ENCODE measurements at places on chromosomes 2 and 18.

GRCh38 chr2:112834396-112835037 is 2.1 kb downstream of the IL1B start:
- DNase-seq, result peak; percentile 45

DNA sequence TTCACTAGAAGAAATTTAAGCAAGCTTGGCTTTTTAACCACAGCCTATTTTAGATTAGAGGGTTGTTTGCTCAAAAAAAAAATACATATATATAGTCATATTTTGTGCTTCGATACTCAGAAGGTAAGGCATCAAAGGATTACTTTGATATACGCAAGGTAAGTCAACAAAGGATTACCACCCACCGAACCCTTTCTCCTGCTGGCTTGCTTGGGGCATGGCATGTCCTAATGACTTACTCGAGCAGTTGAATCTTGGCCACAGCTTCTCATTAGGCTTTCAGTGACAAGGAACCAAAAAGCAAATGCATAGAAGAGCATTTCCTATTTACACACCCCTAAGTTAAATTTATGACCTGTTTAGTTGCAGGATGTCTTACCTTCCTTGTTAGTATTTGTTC is 295.7 kb downstream of the AGAP1 start:
- no peak for DNase-seq

DNA sequence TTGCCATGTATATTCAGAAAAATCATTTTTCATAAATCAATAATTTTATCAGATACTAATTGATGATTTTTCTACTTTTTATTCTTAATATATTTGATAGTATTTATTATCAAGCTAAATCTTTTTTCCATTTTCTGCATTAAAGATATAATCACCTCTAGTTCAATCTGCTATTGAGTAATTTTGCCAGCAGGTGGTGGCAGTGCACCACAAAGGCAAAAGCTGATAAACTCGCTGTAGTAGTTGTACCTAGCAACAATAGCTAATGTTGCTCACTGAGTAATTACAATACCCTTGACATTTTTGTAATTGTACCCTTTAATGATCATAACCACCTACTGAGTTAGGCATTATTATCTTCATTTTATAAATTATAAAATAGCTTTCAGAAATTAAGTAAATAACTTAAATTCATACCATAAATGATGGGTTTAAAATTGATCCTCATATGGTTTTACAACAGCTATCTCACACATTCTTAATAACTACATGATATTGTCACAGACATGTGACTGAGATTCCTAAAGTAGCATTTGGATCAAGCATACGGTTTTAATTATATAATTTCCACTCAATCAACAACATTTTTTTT is 52.0 kb upstream of the CALCRL start:
- DNase-seq, result peak; percentile 43

DNA sequence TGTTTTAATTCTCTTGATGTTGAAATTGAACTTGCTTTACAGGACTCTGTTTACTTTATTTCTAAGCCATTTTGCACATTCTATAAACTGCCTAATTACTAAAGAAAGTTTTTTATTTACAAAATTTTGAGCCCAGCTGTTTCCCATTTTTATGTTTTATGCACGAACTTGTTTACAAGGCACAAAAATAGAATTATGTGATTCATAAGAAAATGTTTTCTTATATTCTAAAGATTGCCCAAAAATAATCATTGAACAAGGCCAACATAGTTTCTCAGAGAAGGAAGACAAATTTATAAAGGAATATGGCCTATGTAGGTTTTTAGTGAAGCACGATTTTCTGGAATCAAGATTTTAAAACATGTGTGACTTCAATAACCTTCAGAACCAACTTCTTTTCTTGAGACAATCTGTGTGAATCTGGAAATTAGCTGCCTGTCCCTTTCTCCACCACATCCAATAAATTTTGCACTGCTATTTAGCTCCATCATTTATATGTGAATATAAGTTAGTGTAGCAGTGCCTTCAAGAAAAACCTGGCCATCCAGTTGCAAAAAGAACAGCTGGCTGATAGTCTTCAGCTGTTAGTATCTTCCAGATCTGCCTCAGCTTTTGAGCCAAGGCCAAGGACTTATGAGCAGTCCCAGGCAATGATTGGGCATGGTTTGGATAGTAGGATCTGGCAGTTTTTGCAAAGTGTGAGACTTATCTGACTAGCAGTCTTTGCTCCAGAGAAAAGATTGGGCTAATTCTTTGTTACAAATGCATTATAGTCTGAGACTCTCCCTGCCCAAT is 253.2 kb upstream of the COL3A1 start:
- DNase-seq, result no peak

DNA sequence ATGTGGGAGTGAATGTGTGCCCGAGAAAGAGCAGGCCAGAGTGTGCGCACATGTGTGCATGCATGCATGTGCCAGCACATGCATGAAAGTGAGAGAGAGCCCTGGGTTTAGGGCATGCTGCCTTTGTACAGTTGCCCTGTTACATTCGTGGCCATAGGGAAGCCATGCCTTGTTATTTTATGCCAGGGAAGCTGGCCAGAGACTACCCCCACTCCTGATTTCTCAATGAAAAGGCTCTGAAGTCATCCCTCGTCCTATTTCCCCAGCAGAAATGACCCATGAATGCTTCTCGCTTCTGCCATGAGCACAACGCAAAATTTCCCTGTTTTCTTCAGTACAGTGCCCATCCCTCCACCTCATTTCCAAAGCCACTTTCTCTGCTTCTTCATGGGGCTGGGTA is 143.0 kb downstream of the CELF4 start:
- DNase-seq, result no peak

DNA sequence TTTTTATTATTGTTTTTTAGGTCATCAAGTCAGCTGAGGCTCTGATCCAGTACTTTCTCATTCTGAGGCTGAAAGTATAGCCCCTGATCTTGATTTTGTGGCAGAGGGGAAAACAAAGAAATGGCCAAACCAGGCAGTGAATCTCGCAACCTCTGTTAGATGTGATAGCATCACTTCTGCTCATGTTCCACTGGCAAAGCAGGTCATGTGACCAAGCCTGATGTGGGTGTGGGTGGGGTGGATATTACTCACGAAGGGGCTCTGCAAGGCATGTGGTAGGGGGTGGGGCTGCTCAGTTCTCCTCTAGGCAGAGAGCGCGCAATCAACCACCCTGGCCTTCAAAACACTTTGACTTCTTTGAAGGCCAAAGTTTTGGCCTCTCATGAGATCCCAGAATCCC is 254.2 kb downstream of the MYCN start:
- no peak for DNase-seq

DNA sequence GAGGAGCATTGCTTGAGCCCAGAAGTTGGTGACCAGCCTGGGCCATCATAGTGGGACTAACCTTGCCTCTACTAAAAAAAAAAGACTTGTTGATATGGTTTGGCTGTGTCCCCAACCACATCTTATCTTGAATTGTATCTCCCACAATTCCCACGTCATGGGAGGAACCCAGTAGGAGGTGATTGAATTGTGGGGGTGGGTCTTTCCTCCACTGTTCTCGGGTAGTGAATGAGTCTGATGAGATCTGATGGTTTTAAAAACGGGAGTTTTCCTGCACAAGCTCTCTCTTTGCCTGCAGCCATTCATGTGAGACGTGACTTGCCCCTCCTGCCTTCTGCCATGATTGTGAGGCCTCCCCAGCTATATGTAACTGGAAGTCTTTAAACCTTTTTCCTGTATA is 47.0 kb downstream of the PROC start:
- no peak for DNase-seq

- no peak for DNase-seq
Measured at GRCh38 chr2:10880586-10881321, 31.0 kb upstream of the KCNF1 start.

- DNase-seq, result no peak
Measured at GRCh38 chr2:88216641-88217040, 46.5 kb downstream of the THNSL2 start.

Data from urinary bladder (tissue), 4 donors.